ENCODE measurements at places on chromosomes 5 and 9.
A peak's percentile ranks its signal among the peaks of the same experiment; 100 is the strongest.

- no peak for DNase-seq
Measured at GRCh38 chr9:102631559-102631958, 363.6 kb upstream of the CYLC2 start.

GRCh38 chr5:159171274-159171673 lies 38.1 kb downstream of the RNF145 start:
- DNase-seq = no peak

GRCh38 chr9:123302348-123303214 lies 34.2 kb upstream of the STRBP start:
- DNase-seq = no peak

DNA sequence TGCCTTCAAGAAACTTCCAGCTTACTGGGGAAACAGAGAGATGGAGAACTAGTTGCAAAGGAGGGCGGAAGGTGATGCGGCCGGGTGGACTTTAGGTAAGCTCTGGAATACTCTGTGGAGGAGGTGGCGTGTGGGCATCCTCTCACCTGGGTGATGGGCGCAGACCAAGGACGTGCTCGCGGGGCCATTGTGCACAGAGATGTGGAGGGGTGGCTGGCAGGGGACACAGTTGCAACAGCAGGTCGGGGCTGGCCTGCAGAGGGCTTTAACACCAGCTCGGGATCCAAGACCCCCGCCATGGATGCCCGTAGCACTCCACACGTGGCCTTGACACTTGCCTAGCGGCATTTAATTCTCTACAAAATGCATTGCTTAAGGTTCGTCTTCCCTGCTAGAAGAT lies 26.6 kb downstream of the IER5L start:
- DNase-seq = no peak

GRCh38 chr5:126497506-126497905 lies 74.3 kb downstream of the GRAMD2B start:
- no peak for DNase-seq

DNA sequence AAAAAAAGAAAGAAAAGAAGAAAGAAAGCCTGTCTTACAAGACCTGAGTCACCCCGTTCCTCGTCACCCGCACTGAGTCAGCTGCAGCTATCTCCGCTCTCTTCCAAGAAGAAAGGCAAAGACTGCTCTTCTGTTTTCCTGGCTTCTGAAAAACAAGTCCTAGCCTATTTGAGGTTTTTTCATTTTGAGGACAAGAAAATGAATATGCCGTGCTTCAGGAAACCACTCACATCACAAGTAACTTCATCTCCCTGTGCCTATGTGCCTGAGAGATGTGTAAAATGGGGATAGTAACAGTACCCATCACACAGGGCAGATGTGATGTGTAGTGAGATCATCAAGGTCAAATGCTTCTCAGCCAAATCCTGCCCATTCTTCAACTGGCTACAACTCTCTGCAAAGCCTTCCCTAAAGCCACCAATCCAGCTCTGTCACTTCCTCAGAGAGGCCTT lies 78.4 kb downstream of the GLDC start:
- DNase-seq = no peak

DNA sequence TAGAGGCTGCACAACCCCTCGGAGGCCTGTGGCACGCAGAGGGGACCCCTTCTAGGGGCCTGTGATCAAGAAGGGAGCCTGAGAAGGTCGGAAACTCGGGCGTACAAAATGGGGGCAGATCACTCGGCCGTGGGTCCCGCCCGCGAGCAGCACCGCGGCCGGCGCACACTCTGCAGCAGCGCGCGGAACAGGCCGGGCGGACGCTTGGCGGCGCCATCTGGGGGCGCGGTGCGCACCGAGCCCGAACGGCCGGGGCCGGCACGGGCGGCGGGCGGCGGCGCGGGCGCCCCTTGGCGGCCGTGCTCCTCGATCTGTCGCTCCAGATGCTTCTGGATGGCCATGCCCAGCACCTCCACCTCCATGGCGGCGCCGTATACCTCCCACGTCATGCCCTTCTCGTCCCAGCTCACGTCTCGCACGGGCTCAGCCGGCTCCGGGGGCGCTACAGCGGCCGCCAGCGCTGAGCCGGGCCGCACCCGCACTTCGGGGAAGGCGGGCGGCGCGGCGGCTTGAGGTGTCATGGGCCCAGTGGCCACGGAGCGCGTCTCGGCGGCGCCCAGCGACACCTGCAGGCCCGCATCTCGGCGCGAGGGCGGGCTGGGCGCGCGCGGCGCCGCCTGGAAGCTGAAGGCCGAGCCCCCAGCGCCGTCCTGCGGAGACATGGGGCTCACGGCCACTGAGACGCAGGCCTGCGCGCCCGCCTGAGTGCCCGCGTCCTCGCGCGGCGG lies 13.1 kb downstream of the GPRIN1 start:
- DNase-seq = no peak

DNA sequence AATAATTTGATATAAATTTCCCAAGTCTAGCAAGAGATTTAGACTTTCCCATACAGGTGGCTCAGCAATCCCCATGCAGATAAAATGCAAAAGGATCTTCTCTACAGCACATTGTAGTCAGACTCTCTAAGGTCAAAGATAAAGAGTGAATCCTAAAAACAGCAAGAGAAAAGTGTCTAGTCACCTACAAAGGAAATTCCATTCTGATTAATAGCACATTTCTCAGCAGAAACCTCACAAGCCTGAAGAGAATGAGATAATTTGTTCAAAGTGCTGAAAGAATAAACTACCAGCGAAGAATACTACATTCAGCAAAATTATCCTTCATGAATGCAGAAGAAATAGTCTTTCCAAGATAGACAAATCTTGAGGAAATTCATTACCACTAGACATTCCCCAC lies 493.3 kb downstream of the PRELID2 start:
- no peak for DNase-seq

GRCh38 chr5:53543401-53543800 lies 17.0 kb upstream of the NDUFS4 start:
- DNase-seq = no peak

- DNase-seq = no peak
Measured at GRCh38 chr5:40838086-40838485, 3.1 kb upstream of the RPL37 start.

- DNase-seq = no peak
Measured at GRCh38 chr9:20242510-20243189, 379.6 kb downstream of the MLLT3 start.

- DNase-seq = no peak
Measured at GRCh38 chr5:163309914-163310313, 127.5 kb upstream of the CCNG1 start.

DNA sequence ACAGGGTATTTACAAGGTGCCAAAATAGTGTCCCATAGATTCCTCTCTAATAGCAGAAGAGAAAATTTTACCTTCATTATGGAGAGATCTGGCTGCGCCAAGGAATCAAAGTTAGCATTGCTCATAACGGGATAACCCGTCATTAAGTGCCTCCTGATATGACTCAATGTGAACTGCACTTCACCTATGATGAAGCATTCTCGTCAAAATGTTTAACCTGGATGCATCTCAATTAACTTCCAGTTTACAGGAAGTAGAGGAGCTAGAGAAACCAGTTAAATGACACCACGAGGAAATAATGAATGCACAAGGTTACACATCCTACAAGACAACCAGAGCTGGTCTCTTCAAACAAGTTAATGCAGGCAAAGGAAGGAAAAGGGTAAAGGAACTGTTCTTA lies 17.2 kb downstream of the FBXW11 start:
- DNase-seq = no peak

- no peak for DNase-seq
Measured at GRCh38 chr5:54159153-54159892, 151.1 kb downstream of the ARL15 start.

DNA sequence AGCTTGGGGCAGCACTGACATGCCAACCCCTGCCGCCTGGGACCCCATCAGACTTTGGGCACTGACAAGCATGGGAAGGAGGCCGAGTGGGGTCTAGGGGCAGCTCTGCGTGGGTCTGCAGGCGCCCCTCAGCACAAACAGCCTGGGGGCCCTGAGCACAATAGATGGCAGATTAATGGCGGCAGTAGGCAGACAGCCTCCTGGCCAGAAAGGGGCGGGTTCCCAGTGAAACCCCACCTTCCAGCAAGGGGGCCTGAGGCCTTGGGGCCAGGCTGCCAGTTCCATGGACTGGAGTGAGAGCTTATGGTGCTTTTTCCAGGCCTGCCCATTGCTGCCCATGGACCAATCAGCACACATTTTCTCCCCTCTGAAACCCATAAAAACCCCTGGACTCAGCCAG lies 2031.2 kb downstream of the EFNA5 start:
- no peak for DNase-seq

DNA sequence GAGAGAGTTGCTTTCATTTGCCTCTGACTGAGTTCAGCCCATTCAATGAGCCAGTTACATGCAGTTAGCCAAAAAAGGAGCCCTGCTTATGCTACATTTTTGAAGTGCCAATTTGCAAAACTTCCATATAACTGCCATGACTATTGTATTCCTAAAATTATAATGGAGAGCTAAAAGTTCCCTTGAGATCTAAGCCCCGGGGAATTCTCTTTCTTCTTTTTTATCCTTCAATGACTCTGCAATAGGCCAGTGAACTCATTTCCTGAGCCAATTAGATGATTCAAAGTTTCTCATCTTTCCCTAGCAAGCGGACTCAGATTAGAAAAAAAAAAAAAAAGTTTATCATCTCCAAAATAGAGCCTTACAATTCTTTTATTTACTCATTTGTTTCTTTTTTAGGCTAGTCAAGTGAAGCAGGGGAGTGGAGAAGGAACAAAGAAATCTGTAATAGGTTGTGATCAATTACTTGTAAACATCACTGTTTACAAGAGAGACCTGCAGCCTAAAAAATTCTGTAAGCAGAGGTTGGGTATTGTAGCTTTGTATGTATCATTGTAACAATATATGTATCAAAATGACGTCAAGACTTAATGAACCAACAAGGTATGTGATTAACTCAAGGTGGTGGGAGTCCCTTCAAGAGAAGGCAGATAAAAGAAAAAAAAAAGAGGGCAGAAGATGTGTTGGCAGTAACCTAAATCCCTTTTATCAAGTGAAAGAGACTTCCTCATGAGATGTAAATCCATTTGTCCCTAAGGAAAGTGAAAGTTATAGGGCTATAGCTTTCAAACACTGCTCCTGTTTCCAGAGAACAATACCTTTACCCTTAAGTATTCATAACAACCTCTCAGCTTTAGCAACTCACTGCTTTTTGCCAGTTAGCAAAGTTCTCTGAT lies 48.7 kb upstream of the HOMER1 start:
- no peak for DNase-seq

- DNase-seq = peak; percentile 61
Measured at GRCh38 chr5:159928122-159928909, 12.0 kb downstream of the ADRA1B start.

- no peak for DNase-seq
Measured at GRCh38 chr5:91851670-91852069, 468.6 kb upstream of the ARRDC3 start.

- DNase-seq = no peak
Measured at GRCh38 chr9:94085062-94085639, 887 bp downstream of the PTPDC1 start.

DNA sequence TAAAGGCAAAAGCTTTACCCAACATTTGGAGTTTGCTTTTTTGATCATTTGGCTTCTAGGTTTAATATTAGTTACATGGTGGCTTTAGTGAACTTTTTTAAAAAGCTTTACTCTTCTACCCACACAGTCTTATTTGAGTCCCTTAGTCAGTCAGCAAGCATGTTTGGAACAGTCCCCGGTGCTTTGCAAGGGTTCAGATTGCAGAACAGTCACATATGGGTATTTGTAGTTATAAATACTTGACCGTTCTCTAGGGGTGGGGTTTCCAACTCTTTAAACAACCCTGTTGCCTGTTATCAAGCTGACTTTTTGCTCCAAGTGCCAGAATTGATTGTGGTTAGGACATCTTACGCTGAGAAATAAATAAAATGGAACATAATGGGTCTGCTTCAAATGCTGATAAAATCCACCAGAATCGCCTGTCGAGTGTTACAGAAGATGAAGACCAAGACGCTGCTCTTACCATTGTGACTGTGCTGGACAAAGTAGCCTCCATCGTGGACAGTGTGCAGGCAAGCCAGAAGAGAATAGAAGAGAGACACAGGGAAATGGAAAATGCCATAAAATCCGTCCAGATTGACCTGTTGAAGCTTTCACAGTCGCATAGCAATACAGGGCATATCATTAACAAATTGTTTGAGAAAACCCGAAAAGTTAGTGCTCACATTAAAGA lies at the start of gene CAVIN4:
Gene CAVIN4 (plus strand): TSS at position 304 of the 673 bp plus-strand sequence. CDS start 65 bp downstream, at position 369.
- no peak for DNase-seq

DNA sequence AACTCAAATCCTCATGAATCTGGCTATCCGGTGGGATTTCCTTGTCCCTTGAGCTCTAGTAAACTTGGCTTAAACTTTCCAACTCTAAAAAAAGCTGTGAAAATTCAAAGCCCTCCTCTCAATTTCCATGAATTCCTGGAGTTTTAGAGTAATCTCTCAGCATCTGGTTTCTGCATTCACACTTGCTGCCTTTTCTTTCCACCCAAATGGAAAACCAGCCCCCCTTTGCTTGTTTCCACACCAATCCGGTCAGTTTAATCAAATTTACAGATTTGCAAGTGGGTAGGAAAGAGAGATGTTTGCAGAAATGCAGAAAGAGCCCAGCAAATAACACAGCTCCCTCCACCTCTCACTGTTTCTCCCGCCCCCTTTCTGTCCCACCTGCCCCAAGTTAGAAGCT lies 91.1 kb downstream of the ENC1 start:
- DNase-seq = no peak

GRCh38 chr5:418162-419121 lies 24.5 kb upstream of the EXOC3 start:
- DNase-seq = no peak

GRCh38 chr5:75023368-75024159 lies 28.8 kb downstream of the GCNT4 start:
- DNase-seq = no peak

DNA sequence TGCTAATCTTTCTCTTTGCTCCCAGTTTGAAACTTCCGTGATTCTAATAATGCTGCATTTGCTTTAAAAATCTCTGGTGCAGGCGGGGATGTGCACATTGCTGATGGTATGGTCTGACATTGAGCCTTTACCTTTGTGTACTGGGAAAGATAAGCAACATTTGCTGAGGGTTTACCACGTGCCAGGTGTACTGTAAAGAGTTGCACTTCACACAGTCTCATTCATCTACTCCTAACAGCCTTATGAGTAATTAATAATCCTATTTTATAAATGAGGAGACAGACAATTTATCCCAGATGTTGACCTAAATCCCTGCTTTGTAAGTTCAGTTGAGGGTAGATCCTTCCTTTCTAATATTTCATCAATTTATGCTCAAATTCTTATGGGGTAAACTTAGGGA lies 726 bp upstream of the ADGRV1 start:
- DNase-seq = no peak

- no peak for DNase-seq
Measured at GRCh38 chr5:163439092-163439425, 1.7 kb downstream of the CCNG1 start.
